A375 (cell line): ENCODE measurements at places on chromosomes 7 and 10. TPM values are rescaled to one million over a fixed set of nuclear protein-coding genes. Genes with fewer than 3 reads are reported as not detected.

The PANK1 gene
- total RNA-seq: 1.9 and 5.6 TPM in 2 replicates

The ANKRD61 gene
- total RNA-seq: 0.19 TPM in 1 of 2 replicates, not detected in the other

The FOXI2 gene
- total RNA-seq: not detected in 2 replicates

The ERVW-1 gene
- total RNA-seq: not detected in 2 replicates

The TMED4 gene
- total RNA-seq: 93.4 and 96.6 TPM in 2 replicates
